Cerebellar nuclear complex (tissue), 1 donor: ENCODE measurements at places on chromosomes 12 and 14.

GRCh38 chr12:46523863-46524770 lies 151.5 kb upstream of the SLC38A2 start:
- DNase-seq = no peak

DNA sequence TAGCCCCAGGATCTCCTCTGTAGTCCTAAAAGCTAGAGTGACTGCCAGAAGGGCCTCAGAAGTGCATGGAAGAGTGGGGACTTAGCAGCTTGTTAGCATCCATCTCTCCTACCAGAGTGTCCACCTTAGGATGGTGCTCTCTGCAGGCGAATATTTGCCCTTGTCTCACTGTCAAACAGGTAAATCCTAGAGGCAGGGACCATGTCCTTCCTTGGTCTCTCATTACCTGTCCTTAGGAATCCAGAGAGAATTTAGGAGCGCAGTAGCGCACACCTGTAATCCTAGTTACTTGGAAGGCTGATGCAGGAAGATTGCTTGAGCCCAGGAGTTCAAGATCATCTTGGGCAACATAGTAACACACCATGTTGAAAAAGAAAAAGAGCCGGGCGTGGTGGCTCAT lies 21.4 kb downstream of the AGAP2 start:
- DNase-seq = no peak

- DNase-seq = no peak
Observed at GRCh38 chr14:68379510-68380328, 413.1 kb downstream of the ZFP36L1 start.

GRCh38 chr14:99278836-99279235 lies 6.8 kb upstream of the BCL11B start:
- no peak for DNase-seq

GRCh38 chr14:50025776-50026175 lies 90.6 kb downstream of the VCPKMT start:
- DNase-seq = no peak

DNA sequence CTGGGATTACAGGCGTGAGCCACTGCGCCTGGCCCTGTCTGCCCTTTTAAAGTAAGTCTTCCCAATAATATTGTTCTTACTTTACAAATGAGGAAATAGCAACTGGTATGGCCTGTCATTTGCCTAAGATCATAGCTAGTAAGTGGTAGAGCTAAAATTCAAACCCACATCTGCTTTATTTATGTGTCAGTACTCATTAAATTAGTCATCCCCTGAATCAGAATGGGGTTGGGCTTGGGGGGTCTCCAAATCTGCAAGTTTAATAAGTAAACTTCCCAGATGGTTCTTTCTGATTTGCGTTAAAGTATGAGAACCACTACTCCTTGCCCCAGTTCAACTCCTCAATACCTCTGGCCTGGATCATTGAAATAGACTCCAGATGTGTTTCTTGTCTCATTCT lies 96.2 kb downstream of the FAR2 start:
- no peak for DNase-seq

- DNase-seq = peak; percentile 87
Observed at GRCh38 chr12:93441617-93442410, at the start of gene UBE2N. TSS of gene UBE2N (minus strand) at chr12:93441947. CDS start at chr12:93441884, 63 bp downstream.

GRCh38 chr12:21613931-21614330 lies 9.3 kb upstream of the GYS2 start:
- no peak for DNase-seq

- DNase-seq = no peak
Observed at GRCh38 chr14:101226265-101226602, 322.7 kb upstream of the RTL1 start.

DNA sequence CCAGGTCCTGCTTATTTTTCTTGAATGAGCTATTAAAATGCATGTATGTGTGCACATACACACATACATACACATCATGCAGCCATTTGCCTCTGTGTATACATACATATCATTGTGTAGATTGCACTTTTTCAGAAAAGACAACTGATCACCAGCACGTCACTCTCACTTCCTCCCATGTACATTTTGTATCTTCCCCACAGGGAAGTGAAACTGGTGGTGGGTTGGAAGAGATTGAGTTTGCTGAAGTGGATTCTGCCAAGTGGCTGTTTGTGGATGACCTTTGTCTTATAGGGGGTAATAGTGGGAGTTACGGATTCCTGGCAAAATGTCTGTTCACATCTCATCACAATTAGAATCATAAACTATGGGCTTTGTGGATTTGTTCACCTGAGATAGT lies 448.6 kb downstream of the RAD51B start:
- no peak for DNase-seq

DNA sequence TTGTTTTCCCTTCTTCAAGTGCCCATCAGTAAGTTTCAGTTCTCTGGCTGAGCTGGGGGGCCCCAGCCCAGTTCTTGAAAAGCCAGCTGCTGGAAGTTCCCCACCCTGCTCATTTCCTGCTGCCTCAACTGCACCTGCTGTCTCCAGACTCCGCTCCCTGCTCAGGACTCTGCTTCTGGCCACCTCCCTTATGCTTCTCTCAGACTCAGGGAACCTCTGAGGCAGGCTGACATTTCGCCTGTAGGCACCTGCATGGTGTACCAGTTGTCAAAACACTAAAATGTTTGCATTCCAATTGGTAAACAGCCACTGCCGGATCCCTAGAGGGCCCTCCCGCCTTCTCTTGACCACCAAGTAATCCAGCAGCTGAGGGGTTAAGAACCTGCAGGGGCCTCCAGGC lies 136.5 kb upstream of the VRK1 start:
- DNase-seq = no peak

DNA sequence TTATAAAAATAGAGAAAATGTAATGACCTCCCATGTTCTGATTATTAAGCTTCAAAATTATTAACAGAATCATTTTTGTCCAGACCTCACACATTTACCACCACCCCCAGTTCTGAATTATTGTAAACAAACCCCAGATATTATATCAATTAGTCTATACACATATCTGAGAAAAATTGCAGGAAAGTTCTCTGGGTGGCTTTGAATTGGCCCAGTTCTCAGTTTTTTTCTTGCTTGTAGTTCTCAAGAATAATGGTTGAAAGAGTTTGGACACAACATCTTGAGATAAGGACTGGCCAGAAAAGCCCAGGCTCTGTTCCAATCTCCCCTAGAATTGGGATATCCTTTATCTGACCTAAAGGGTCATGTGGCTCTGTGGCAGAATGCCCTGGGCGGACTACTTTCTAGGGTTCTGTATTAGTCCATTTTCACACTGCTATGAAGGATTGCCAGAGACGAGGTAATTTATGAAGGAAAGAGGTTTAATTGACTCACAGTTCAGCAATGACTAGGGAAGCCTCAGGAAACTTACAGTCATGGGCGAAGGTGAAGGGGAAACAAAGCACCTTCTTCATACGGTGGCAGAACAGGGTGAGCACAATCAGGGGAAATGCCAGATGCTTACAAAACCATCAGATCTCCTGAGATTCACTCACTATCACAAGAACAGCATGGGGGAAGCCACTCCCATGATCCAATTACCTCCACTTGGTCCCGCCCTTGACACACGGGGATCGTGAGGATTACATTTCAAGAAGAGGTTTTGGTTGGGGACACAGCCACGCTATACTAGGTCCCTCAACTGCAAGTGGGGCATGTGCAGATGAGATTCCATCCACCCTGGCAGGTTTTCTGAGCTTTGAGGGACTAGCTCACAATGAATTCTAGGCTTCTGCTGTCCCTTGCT lies 1504.6 kb upstream of the FLRT2 start:
- DNase-seq = no peak

DNA sequence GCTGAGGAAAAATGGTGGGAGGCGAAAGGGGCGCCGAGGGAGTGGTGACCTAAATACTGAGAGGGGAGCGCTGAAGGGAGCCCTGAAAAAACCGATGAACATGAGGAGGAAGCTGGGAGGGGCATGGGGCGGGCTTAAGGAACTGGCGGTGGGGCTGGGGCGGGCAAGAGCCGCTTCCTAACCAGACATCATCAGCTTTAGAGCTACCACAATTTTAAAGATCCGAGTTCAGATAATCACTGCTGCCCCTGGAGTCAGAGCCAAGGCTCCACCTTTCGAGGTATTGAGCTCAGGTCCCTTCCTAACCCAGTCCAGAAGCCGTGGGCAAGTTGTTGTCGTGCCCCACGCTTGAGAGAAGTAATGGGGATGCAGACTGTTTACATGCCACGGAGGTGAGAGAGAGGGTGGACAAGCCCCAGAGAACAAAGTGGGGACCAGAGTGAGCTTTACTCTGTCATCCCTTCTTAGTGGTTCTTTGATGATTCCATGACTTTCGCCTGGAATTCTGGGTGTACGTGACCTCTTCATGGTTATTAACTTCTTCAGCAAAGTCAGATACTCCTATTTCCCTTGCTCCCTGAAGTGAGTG lies 393 bp downstream of the ORMDL2 start:
- DNase-seq = no peak

DNA sequence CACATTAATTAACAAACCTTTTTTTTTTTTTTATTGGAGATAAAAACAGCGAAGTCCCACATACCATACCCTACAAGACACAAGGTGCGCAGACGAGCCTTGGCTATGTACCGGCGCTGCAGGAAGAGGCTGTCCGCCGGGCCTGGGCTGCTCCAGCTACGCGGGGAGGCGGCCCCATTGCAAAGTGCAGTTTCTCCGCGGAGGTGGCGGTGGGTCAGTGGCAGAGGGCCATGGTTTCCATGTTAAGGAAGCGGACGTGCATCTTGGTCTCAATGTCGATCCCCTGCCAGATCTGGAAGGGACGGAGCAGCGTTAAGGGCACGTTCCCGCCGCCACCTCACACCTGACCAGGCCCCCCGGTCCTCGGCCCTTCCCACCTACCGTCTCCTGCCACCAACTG lies 60.3 kb downstream of the TESC start:
- no peak for DNase-seq

- DNase-seq = no peak
Observed at GRCh38 chr12:118061011-118061872, at the start of gene WSB2. TSS of gene WSB2 (minus strand) at chr12:118061179. CDS start at chr12:118061048, 131 bp downstream.

GRCh38 chr14:53515276-53515675 lies 362.2 kb upstream of the DDHD1 start:
- no peak for DNase-seq

DNA sequence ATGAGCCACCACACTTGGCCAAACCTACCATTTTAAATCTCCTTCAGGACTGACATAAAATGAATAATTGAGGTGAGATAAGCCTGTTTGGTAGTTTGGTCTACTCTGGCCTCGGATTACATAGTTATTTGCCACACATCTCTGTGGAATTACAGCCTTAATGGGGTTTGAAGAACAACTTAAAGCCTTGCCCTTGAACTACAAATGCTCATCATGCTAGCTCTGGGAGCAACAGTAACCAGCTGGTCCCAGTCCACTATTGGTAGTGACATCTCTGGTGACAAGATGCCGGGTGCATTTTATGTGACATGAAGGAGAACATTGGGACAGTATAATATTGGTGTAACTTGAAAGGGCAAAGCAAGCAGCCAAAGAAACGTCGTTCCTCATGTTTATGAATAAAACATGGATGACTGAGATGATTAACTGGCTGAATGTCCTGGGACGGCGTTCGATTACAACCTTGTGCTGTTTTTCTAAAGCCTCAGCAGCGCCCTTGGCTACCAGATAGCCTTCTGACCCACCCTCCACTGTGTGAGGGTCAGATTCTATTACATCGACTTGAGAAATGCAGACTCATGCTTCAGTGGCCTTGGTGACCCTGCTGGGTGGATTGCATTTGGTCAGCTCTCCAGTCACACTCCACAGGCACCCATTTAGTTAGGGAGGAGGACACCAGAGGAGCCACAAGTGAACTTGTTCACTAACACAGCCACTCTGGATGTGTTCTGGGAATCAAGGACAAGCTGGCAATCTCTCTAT lies 41.5 kb downstream of the BEST3 start:
- DNase-seq = no peak

- DNase-seq = no peak
Observed at GRCh38 chr12:25376985-25377384, 126.3 kb upstream of the KRAS start.

GRCh38 chr12:124087266-124088051 lies 114.4 kb downstream of the ZNF664 start:
- DNase-seq = no peak

DNA sequence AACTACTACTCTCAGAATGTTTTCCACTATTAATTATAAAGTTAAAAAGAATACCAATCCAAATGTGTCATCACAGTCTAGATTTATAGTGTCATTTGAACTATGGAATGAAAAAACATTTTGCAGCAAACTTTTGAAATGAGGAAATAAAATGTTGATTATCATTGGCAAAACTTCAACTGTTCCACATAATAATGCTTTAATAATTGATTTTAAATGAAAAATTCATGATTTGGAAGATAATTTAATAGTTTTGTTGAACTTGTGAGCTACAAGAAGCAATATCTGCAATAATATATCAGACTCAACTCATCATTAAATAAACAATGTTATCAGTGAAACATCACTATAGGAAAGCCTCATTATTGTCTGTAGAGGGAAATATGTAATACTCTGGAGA lies 48.2 kb upstream of the DCN start:
- DNase-seq = no peak

- DNase-seq = no peak
Observed at GRCh38 chr14:54366736-54367735, 29.8 kb upstream of the CDKN3 start.

- DNase-seq = no peak
Observed at GRCh38 chr12:43109631-43110345, 442.2 kb downstream of the ADAMTS20 start.

DNA sequence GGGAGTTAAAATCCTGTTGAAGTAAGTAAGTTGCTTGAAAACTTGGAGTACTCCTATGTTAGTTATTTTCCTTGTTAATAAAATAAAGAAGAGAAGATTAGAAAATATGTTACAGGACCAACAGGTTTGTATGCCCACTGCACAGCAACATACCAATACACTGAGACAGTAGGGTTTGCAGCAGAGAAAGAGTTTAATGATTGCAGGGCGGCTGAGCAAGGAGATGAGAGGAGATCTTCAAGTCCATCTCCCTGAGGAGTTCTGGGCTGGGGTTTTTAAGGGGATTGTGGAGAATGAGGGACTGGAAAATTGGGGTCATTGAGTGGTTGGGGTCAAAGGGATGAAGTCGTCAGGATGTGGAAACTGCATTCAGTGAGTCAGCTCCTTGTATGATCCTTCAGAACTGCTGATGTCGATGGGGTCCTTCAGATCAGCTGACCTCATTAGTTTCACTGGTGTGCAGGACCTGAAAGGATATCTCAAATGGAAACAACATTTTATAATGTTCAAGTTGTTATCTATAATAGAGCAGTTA lies 4.3 kb upstream of the HSD17B6 start:
- DNase-seq = no peak

DNA sequence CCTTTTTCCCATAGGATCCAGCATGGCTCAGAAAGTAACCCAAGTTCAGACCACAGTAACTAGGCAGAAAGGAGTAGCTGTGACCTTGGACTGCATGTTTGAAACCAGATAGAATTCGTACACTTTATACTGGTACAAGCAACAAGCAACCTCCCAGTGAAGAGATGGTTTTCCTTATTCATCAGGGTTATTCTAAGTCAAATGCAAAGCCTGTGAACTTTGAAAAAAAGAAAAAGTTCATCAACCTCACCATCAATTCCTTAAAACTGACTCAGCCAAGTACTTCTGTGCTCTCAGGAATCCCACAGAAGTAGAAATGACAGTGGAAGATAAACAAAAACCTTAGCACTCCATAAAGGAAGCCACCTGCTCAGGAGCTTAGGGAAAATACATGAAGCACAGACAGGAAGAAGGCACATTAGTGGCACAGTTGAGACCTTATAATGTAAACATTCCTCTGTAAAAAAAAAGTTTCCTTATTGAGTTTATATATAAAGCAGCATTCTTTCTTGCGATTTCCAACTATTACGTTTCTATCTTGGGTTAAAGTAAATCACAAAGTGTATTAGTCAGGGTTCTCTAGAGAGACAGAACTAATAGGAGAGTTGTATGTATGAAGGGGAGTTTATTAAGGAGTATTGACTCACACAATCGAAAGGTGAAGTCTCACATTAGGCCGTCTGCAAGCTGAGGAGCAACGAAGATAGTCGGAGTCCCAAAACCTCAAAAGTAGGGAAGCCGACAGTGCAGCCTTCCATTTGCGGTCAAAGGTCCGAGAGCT lies 398.4 kb downstream of the DAD1 start:
- no peak for DNase-seq
